Forelimb muscle (tissue), 1 donor: ENCODE measurements at places on chromosomes 1 and 21.

DNA sequence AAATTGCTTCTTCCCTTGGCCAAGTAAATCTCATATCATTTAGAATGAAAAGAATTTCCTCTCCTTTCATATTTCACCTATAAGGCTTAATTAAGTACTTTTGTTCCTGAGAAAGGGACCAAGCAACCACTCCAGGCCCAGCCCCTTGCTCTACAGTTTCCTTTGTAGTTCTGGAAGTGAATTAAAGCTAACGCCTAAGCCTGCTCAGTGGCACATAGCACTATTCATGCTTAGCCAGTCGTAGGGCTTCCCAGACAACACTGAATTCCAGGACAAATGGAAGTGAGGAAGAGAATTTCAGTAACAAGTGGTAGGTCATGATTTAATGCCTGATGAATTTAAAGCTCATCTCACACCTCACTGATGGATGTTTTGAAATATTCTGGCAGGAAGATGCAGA, 73.3 kb downstream of the RPAP2 start:
- DNase-seq: no peak

- DNase-seq: no peak
Measured at GRCh38 chr1:88321706-88322105, 362.4 kb upstream of the PKN2 start.

GRCh38 chr1:81149649-81150325, 650.9 kb upstream of the ADGRL2 start:
- DNase-seq: no peak

GRCh38 chr1:30275926-30276764, 447.2 kb downstream of the MATN1 start:
- no peak for DNase-seq

DNA sequence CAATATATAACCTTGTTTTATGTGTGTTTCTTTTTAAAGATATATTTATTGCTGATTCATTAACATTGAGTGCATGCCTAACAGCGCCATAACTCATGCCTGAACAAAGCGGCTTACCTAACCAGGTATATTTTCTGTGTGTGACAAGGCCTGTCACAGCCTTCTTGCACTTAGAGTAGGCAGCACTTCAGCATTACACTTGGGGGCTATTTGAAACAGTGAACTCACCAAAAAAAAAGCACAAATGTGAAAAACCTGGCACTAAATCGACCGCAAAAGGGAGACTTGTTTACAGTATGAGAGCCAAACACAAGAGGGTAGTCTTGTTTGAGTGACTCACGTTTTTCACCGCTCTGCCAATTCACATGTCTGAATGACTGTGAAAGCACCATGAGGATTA, 111.7 kb downstream of the DISP1 start:
- DNase-seq: no peak

- no peak for DNase-seq
Measured at GRCh38 chr1:117189726-117190125, 21.0 kb downstream of the VTCN1 start.

GRCh38 chr1:7008331-7008730, 223.1 kb downstream of the CAMTA1 start:
- no peak for DNase-seq

DNA sequence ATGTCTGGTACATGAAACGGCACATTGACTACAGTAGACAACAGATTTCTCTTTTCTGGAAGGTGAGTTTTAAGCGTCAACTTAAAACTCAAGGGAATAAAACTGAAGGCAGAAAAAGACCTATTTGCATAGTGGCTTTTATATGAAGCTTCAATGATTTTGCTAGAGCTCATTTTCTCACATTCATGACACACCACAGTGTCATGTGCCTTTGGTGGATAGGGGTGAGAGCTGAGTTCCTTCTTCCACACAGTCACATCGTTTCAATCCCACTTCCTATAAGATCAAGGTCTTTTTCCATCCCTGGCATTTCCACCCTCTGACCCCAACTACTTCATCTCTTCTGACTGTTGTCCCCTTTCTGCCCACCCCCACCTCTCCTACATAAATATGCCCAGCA, 31.0 kb downstream of the IL12RB2 start:
- DNase-seq: no peak

- DNase-seq: no peak
Measured at GRCh38 chr1:161772397-161772796, 6.3 kb downstream of the ATF6 start.
